Fibroblast of the aortic adventitia (primary cell): ENCODE measurements at places on chromosomes 2 and 18.

- DNase-seq, result no peak
These were observed 11.9 kb downstream of the GAL3ST2 start for GRCh38 chr2:241788572-241788971.

- DNase-seq, result peak; percentile 22
These were observed 12.4 kb downstream of the XIRP2 start for GRCh38 chr2:166900700-166901099.

- no peak for DNase-seq
These were observed 70.2 kb upstream of the SMAD2 start for GRCh38 chr18:48000701-48001100.

- DNase-seq, result no peak
These were observed 23.9 kb downstream of the PECR start for GRCh38 chr2:216057688-216058193.

- DNase-seq, result no peak
These were observed 1.2 kb upstream of the EN1 start for GRCh38 chr2:118848381-118849225.

- peak; percentile 41 for DNase-seq
These were observed 142.2 kb upstream of the PXDN start for GRCh38 chr2:1886405-1886992.

DNA sequence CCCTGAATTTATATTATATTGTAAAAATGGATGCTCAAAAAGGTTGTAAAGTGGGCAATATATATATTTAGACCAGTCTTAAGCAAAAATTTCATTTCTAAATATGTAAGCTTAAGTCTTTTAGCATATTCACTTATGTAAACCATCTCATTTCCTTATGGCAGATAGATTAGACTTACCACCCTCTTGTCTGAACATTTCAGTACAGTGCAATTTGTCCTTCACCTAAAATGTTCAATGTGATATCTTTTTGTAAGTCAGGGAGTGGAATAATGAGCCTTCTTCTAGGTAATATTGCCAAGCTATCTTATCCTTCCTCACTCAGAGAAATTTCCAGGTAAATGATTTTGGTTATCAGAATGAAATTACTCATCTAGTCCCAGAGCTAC lies 92.3 kb downstream of the KLF7 start:
- DNase-seq, result no peak
